A549 treated with CpdA at 1 μM for 4 hours (cell line): ENCODE measurements at places on chromosomes 5 and 9. TPM values are rescaled to one million over a fixed set of nuclear protein-coding genes. Genes with fewer than 3 reads are reported as not detected.

Gene DMRT3
- not detected in 5 replicates for total RNA-seq

Gene WDR38
- total RNA-seq: 0.12 to 0.17 TPM (median 0.14 TPM) in 3 of 5 replicates, not detected in the others

Gene C8G
- total RNA-seq: 0.54 to 1.9 TPM (median 1.2 TPM) in 5 replicates

Gene SLC27A6
- total RNA-seq: 0.05 TPM in 1 of 5 replicates, not detected in the others

Gene IZUMO3
- total RNA-seq: not detected in 5 replicates

Gene IFNK
- not detected in 5 replicates for total RNA-seq

Gene TRIM14
- 9.8 to 12.9 TPM (median 11.6 TPM) in 5 replicates for total RNA-seq

Gene NSMF
- total RNA-seq: 30.9 to 45.8 TPM (median 39.2 TPM) in 5 replicates

Gene NXNL2
- 0.54 to 1.2 TPM (median 0.95 TPM) in 5 replicates for total RNA-seq

Gene FXN
- 21.6 to 31.9 TPM (median 29.3 TPM) in 5 replicates for total RNA-seq

Gene GFM2
- total RNA-seq: 26.2 to 28.2 TPM (median 27.0 TPM) in 5 replicates

Gene CCNJL
- total RNA-seq: 10.9 to 14.1 TPM (median 12.9 TPM) in 5 replicates

Gene ANKRD18A
- total RNA-seq: 6.6 to 15.7 TPM (median 10.5 TPM) in 5 replicates

Gene PTPRD
- 0.17 to 0.42 TPM (median 0.20 TPM) in 5 replicates for total RNA-seq

Gene NDOR1
- 15.2 to 19.1 TPM (median 16.4 TPM) in 5 replicates for total RNA-seq

Gene ROR2
- 1.4 to 2.9 TPM (median 1.7 TPM) in 5 replicates for total RNA-seq

Gene PCDHB16
- total RNA-seq: 0.05 to 0.10 TPM (median 0.08 TPM) in 4 of 5 replicates, not detected in the other

Gene PCDHB5
- total RNA-seq: 1.2 to 1.9 TPM (median 1.5 TPM) in 5 replicates

Gene ESM1
- total RNA-seq: not detected in 5 replicates

Gene ANKRD20A1
- 0.28 to 1.9 TPM (median 0.84 TPM) in 5 replicates for total RNA-seq

Gene WHRN
- 5.1 to 7.6 TPM (median 6.8 TPM) in 5 replicates for total RNA-seq

Gene BHMT2
- total RNA-seq: not detected in 5 replicates

Gene LHX3
- total RNA-seq: 0.08 to 0.12 TPM (median 0.09 TPM) in 4 of 5 replicates, not detected in the other

Gene HSD17B3
- 0.17 TPM in 1 of 5 replicates, not detected in the others for total RNA-seq

Gene ZNF658
- 1.7 to 2.1 TPM (median 2.0 TPM) in 5 replicates for total RNA-seq

Gene GPX8
- total RNA-seq: 38.0 to 48.1 TPM (median 38.8 TPM) in 5 replicates

Gene TTC23L
- total RNA-seq: 0.22 TPM in 1 of 5 replicates, not detected in the others

Gene SLC22A4
- total RNA-seq: 3.5 to 4.7 TPM (median 4.2 TPM) in 5 replicates

Gene CAMK4
- total RNA-seq: 0.01 to 0.13 TPM (median 0.09 TPM) in 3 of 5 replicates, not detected in the others

Gene CARTPT
- not detected in 5 replicates for total RNA-seq

Gene GPRIN1
- 7.1 to 9.4 TPM (median 9.1 TPM) in 5 replicates for total RNA-seq

Gene STPG3
- not detected in 5 replicates for total RNA-seq

Gene CDO1
- total RNA-seq: 0.05 to 0.09 TPM in 2 of 5 replicates, not detected in the others

Gene IER5L
- 36.0 to 86.1 TPM (median 78.9 TPM) in 5 replicates for total RNA-seq

Gene OR1J2
- 0.06 to 0.15 TPM in 2 of 5 replicates, not detected in the others for total RNA-seq

Gene NPR3
- 20.5 to 25.1 TPM (median 21.7 TPM) in 5 replicates for total RNA-seq

Gene CDH6
- total RNA-seq: 0.12 to 0.33 TPM (median 0.19 TPM) in 5 replicates

Gene TEK
- total RNA-seq: 0.03 to 0.08 TPM (median 0.06 TPM) in 5 replicates

Gene INSYN2B
- total RNA-seq: 0.61 to 1.2 TPM (median 0.91 TPM) in 5 replicates

Gene TRPM3
- total RNA-seq: not detected in 5 replicates

Gene NEUROG1
- not detected in 5 replicates for total RNA-seq

Gene CD72
- 0.08 to 0.35 TPM (median 0.13 TPM) in 3 of 5 replicates, not detected in the others for total RNA-seq

Gene SFXN1
- total RNA-seq: 87.2 to 109 TPM (median 95.9 TPM) in 5 replicates

Gene NFIL3
- total RNA-seq: 13.6 to 16.1 TPM (median 14.2 TPM) in 5 replicates

Gene PCDHGA8
- total RNA-seq: 0.02 TPM in 2 of 5 replicates, not detected in the others

Gene PCDHB4
- 0.03 to 0.09 TPM (median 0.06 TPM) in 4 of 5 replicates, not detected in the other for total RNA-seq

Gene PCSK1
- 0.22 to 0.73 TPM (median 0.30 TPM) in 5 replicates for total RNA-seq

Gene WDR31
- total RNA-seq: 0.64 to 1.4 TPM (median 1.2 TPM) in 5 replicates

Gene NUTM2G
- total RNA-seq: not detected in 5 replicates

Gene GDF9
- 0.17 to 0.56 TPM (median 0.24 TPM) in 5 replicates for total RNA-seq

Gene IFNA2
- not detected in 5 replicates for total RNA-seq

Gene PCDHA10
- total RNA-seq: 0.01 to 0.02 TPM in 2 of 5 replicates, not detected in the others

Gene EIF4EBP3
- total RNA-seq: 1.3 to 5.0 TPM (median 2.1 TPM) in 5 replicates

Gene TRAF1
- total RNA-seq: 5.3 to 11.0 TPM (median 8.1 TPM) in 5 replicates

Gene LRRC8A
- 36.1 to 43.2 TPM (median 42.1 TPM) in 5 replicates for total RNA-seq

Gene SLC36A2
- not detected in 5 replicates for total RNA-seq

Gene C9
- total RNA-seq: 0.02 TPM in 1 of 5 replicates, not detected in the others

Gene DIRAS2
- total RNA-seq: 0.03 TPM in 1 of 5 replicates, not detected in the others

Gene SLCO4C1
- total RNA-seq: not detected in 5 replicates
